H4 (cell line): ENCODE measurements at places on chromosomes 2 and 18. TPM values are rescaled to one million over a fixed set of nuclear protein-coding genes. Genes with fewer than 3 reads are reported as not detected.

DNA sequence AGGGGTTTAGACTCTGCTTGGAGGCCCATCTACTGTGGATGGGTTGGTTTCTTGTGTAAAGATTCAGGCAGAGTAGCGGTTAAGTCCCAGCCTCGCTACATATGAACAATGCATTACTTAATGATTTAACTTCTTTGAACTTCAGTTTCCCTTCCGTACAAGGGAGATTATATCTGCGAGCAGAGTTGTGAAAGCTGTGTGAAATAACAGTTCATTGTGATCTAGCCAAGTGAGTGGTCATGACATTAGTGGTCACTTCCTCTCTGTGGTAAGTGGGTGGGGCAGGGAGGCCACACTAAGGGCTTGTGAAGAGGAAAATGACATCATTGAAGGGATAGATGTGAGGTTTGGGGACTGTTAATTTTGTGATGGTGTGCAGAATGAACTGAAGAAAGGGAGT lies 14.1 kb upstream of the MEX3C start:
- DNase-seq = peak; percentile 95

Gene NLRC4
- total RNA-seq = not detected in 2 replicates

DNA sequence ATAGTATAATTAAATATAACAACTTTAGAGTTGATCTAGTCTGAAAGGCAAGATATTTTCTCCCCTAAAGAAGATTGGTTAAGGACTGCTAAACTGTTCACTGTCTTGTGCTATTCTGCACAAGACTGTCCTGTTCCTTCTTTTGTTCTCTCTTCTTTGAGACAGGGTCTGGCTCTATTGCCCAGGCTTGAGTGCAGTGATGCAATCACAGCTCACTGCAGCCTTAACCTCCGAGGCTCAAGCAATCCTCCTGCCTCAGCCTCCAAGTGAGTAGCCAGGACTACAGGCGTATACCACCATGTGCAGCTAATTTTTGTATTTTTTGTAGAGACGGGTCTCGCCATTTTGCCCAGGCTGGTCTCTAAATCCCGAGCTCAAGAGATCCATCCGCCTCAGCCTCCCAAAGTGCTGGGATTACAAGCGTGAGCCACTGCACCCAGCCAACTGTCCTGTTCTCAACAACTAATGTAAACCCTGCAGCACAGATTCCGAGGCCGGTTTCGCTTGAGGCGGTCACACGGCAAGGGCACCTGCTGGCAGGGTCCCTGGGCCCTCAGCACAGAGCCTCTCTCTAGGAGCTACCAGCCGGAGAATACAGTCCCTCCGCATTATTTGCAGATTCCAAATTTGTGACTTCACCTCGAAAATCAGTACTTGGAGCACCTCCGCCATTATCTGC lies 16.4 kb downstream of the PXDN start:
- no peak for DNase-seq

DNA sequence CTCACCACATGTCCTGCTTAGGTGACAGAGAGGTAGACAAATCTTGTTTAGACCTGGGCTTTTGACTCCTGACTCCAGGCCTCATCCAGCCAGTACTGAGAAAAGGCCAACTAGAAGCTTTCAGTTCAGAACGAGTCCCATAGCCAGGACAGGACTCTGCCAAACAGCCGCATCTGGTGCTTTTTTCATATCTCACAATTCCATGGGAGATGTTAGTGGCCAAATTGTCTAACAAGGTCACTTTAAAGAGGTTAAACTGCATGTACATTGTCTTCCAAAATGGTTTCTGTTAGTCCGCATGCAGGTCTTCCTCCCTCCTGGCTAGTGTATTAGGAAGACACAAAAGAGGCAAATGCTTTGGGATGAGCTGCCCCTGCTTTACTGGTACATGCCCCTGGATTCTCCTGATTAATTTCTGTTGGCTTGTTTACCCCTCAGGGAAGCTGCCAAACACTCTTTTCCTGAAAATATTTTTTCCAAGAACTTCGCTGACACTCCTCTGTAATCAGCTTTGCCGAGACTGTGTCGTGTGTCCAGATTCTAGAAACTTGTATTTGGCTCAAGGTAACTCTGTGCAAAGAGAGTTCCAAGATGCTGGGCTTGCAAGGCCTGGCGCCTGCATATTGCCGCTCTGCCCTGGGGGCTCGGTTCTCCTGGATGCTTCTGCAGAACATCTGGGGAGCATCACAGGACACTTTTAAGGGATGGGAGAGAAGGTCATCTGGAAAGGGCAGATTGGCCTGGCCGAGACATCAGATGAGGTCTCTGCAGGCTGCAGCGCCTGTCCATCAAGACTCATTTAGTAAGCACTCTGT lies 209.2 kb upstream of the APCDD1 start:
- no peak for DNase-seq

- no peak for DNase-seq
These were observed 73.0 kb upstream of the RGPD5 start for GRCh38 chr2:109721135-109721534.

GRCh38 chr2:198127627-198128026 lies 323.2 kb downstream of the PLCL1 start:
- DNase-seq = peak; percentile 53

DNA sequence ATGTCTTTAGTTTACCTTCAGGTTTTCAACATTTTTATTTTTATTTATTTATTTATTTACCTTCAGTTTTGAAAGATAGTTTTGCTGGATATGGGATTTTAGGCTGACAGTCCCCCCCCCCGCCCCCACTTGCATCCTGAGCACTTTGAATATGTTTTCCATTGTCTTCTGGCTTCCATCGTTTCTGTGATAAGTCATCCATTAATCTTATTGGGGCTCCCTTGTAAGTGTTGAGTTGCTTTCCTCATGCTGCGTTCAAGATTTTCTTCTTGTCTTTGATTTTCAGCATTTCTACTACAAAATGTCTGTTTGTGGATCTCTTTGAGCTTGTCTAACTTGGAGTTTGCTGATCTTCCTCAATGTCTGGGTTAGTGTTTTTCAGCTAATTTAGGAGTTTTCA lies 19.4 kb upstream of the LDLRAD4 start:
- no peak for DNase-seq

DNA sequence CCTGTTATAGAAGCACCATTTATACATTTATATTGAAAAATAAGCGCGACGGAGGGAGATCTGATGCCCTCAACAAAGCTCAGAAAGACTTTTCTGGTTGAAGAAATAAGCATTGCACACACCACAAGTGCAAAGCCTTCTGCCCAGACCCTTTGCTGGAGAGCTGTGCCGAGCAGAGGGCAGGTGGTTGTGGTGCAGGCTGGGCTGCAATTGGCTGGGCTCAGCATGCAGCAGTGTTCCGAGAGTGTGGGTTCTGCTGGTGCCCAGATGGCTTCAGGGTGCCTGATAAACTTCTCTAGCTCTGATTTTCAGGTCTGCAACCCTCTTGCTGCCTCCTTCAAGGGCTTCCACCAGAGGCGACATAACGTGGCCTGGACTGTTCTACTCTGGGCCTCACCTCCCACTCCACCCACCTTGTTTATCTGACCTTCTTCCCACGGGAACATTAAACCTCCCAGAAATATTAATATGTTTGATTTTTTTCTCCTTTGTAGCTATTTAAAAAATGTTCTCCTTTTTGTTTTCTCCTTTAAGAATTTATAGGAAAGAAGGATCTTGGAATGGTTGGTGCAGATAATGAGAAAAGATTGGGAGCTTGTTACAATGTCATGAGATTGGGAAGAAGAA lies 113.6 kb upstream of the ITGA6 start:
- no peak for DNase-seq
